Activated CD4-positive, alpha-beta T cell treated with anti-CD3 and anti-CD28 coated beads, Interleukin-10, Interleukin-2, amounts not matched to agents 100 ng/mL and 50 ng/mL, durations not matched to agents 16 hours and 8 hours (primary cell): ENCODE measurements at places on chromosomes 4 and X.

- no peak for DNase-seq
Observed at GRCh38 chr4:42523066-42523718, 125.9 kb downstream of the SHISA3 start.

- DNase-seq, result no peak
Observed at GRCh38 chrX:47093860-47094259, 15.6 kb downstream of the RGN start.

- no peak for DNase-seq
Observed at GRCh38 chrX:8823698-8824097, 22.5 kb upstream of the FAM9A start.

GRCh38 chrX:43003939-43004338, 226.0 kb upstream of the PPP1R2C start:
- no peak for DNase-seq

- no peak for DNase-seq
Observed at GRCh38 chr4:62960415-62960814, 1448.8 kb downstream of the TECRL start.

DNA sequence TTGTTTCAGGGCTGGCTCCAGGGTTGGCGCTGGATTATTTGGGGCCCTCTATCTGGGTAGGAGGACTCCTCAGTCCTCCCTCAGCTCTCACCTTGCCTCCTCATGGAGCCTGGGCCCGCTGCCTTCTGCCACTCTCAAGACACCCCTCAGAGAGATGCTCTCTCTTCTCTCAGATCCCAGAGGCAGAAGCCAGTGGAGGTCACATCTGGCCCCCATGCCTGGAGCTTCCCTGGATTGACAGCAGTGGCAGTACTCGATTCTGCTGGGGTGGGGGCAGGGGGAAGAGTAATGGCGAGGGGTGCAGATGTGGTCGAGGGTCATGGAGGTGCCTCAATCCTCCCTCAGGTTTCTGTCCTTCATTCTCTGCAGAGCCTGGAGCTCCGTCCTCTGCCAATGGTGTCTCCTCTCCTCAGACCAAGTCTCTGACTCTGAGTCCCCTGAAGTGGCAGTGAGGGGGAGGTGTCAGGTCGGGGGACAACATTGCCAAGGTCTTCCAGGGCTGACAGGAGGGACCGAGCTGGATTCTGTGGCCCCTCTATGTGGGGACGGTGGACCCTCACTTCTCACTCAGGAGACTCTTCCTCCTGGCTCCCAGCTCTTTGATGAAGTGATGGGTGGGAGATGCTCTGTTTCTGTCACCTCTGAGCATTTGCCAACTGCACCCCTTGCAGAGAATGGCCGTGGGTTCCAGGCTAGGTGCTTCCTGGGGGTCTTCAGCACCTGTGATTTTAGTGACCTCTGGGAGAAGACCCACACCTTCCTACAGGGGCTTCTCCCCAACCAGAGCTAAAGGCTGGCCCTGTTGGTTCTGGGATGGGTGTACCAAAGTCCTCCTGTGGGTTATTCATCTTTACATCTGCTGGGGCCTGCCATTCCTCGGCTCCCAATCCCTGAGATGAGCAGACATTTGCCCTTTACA, 10.9 kb upstream of the HSFX1 start:
- no peak for DNase-seq

DNA sequence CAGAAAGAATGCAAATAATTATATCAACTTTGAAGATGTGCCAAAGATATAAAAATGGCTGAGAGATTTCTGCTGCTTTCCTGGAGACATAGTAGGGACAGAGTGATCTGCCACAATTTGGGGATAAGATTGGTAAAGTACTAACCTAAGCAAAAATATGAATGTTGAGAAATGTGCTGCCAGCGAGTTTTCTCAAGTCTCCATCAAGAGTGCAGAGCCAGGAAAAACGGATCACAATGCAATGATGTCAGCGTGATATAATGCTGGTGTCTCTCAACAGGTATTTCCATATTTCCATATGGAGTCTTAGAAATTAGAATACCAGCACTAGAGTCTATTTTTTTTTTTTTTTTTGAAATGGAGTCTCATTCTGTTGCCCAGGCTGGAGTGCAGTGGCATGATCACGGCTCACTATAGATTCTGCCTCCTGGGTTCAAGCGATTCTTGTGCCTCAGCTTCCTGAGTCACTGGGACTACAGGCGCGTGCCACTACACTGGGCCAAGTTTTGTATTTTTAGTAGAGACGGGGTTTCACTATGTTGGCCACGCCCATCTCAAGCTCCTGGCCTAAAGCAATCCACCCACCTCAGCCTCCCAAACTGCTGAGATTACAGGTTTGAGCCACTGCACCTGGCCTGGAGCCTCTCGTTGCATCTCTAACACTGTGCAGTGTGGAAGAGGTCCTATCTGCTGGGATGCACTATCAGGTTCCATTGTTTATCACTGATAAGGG, 893.5 kb downstream of the TRIML1 start:
- no peak for DNase-seq
